ENCODE measurements at places on chromosomes 2 and 18. TPM values are rescaled to one million over a fixed set of nuclear protein-coding genes. Genes with fewer than 3 reads are reported as not detected.

The LYG1 gene
- total RNA-seq: 1.00 TPM

GRCh38 chr2:119264781-119265692, 41.4 kb downstream of the STEAP3 start:
- DNase-seq: peak; percentile 64

DNA sequence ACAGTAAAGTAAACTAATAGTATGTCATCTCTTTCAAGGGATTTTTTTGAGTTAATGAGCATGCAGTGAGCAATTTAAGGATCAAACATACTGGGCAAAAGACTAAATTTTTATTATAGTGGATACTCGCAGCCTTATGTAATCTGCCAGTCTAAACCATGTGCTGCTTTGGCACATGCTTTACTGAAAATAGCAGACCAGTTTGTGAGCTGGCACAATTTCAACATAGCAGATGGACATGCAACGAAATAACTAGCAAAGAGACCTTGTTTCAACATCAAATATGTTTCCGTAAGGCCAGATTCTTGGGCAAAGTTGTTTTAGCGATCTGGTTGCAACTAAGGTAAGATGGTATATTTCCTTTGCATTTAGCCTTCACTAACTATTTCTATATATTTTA, 807.3 kb downstream of the NR4A2 start:
- DNase-seq: peak; percentile 48

The EFEMP1 gene
- total RNA-seq: 25.0 TPM

- DNase-seq: no peak
Observed at GRCh38 chr2:100236166-100236565, 86.1 kb downstream of the LONRF2 start.

- no peak for DNase-seq
Observed at GRCh38 chr2:205868773-205869333, 186.6 kb downstream of the NRP2 start.

- DNase-seq: no peak
Observed at GRCh38 chr18:46950064-46950656, 32.8 kb downstream of the KATNAL2 start.

DNA sequence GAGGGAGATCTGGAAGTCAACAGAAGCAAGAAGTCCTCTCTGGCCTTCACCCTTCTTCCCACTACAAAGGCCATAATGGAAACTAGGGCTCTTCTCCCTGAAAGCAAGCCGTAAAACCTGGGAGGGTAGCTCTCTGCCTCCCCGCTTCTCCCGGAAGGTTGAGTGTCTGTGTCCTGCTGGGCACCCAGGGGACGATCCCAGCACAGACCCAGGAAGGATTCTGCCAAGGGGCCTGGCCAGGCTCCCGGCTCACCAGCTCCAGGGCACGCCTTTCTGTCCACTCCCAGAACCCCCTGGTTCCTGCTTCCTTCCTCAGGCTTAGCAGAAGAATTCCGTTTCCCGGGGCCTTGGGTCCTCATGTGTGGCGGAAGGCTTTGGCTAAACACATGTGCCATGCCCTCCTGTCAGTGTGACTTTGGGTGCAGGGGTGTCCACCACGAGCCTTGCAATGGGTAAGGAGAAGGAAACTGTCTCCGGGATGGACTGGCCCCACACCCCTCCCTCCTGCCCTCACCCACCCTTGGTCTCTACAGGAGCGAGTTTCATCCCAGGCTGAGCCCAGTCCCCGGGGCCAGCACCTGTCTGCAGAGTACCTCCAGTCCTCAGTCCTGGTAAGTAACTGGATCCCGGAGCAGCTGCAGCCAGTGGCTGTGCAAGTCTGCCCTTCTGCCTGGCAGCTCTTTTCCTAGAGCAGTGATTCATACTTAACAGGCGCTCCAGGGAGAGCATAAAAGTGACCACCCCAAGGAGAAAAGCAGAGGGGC, 135.8 kb downstream of the TPO start:
- no peak for DNase-seq

GRCh38 chr18:44588508-44588907, 92.2 kb upstream of the SETBP1 start:
- DNase-seq: no peak

- no peak for DNase-seq
Observed at GRCh38 chr2:175984846-175985245, 17.2 kb downstream of the LNPK start.

GRCh38 chr18:172361-172760, 14.0 kb downstream of the USP14 start:
- no peak for DNase-seq

DNA sequence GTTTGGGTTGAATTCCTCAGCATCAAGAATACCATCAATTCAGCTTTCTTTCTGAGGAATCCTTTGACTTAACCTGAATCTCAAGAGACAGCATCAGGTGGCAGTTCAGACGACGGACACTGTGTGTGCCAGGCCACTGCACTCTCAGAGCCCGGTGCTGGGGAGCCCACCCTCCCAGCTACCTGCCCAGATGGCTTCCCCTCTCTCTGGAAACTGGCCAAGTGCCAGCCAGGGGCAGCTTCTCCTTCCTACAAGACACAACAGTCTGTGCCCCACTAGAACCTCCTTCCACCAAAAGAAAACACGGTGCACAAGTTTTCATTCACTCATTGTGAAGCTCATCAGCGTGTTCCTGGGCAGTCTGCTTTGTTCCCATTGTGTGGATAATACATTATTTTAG, 28.5 kb downstream of the MAL start:
- no peak for DNase-seq

- no peak for DNase-seq
Observed at GRCh38 chr2:28247734-28248133, 144.9 kb upstream of the FOSL2 start.

DNA sequence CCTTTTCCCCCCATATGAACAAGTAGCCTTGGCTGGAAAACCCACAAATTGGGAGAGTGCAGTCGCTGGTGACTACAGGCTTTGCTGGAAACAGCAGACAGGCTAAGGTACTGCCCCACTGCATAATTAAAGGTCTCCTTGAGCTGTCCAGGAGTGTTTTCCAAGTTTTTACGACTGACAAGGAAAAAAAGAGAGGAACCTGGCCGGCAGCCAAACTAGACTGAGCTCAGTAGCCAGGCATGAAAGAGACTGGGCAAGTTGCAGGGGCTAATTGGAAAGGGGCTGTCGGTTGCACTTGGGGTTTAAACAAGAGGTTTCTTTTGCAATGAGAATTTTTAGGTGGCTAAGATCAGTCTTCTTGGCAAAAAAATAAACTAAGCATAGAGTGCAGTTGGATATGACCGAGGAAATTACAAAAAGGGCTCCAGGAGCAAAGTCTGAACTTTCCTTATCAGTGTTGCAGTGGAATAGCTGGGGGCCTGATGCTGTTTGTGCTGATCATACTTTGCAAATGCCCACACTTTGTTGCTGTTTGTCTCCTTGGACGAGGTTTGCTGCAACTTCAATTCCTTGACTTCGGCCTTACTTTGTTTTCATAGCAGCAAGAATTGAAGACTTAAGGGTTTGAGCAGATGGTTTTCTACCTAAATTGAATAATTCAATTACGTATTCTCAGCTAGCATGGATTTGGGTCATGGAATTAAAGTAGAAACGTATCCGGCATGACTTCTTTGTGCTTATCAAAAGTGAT, 2.1 kb downstream of the GULP1 start:
- DNase-seq: no peak

GRCh38 chr2:150675807-150676206, 188.3 kb upstream of the RND3 start:
- DNase-seq: no peak

- DNase-seq: no peak
Observed at GRCh38 chr2:40507432-40507831, 55.5 kb upstream of the SLC8A1 start.

DNA sequence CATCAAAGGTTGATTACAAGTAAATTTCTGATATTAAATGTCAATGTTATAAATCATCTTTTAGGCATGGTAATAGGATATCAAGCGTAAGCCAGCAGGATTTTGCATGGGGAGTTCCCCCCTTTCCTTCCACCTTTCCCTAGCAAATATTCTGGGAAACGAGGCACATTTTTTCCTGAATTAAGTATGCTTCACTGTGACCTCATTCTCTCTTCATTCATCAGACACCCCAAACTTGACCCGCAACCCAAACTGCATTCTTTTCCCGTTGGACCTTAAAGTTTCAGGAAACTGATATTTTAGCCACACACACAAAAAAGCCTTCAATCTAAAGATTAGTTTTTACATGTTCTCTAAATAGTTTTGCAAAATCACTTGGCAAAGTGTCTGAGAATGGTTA, 214.5 kb upstream of the CTAGE1 start:
- no peak for DNase-seq

Measured in cerebellum (tissue), 4 donors.